Fibroblast of skin of left biceps (primary cell): ENCODE measurements at places on chromosomes 7 and 10.
A peak's percentile ranks its signal among the peaks of the same experiment; 100 is the strongest.

DNA sequence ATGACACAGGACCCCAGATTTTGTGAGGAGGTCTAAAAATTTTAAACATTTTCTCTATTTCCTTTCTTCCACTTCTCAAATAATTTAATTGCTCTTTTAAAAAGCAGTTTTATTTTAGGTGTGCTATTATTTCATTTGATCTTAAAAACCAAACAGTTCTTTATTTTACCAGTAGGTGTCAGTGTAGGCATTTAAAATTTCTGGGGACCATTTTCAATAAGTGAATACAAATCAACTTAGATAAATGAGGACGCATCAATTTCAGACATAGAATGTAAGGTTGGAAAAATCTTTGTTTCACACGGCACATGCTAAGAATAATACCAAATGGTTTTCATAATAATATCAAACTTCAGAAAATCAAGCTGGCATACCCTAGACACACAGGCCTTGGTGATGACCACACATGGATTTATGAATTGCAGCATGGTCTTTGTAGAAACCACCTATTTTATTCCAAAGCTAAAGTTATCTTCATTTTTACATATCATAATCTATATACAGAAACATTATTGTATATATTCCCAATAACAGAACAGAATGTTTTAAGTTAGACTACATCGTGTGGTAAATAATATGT lies 127.6 kb upstream of the SLC26A5 start:
- DNase-seq: peak; percentile 4

GRCh38 chr10:527416-527815 lies 162.1 kb downstream of the DIP2C start:
- DNase-seq: peak; percentile 40

DNA sequence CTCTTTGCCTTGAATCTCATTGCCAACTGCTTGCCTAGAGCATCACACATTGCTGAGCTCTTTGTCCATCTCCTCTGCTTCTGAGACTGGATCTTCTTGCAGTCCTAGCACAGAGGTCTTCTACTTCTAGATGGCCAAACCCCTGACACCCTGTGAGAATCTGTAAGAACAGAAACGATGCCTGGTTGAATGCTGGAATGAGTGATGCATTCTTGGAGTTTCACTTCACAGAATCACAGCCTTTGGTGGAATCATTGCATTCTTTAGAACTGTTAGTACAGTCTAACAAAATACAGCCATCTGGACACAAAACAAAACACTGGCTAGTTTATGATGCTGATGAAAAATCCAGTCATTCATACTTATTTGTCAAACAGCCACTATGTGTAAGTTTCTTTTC lies 141.7 kb upstream of the ITGB1 start:
- peak; percentile 65 for DNase-seq

GRCh38 chr7:136179851-136180721 lies 202.9 kb upstream of the MTPN start:
- DNase-seq: no peak

DNA sequence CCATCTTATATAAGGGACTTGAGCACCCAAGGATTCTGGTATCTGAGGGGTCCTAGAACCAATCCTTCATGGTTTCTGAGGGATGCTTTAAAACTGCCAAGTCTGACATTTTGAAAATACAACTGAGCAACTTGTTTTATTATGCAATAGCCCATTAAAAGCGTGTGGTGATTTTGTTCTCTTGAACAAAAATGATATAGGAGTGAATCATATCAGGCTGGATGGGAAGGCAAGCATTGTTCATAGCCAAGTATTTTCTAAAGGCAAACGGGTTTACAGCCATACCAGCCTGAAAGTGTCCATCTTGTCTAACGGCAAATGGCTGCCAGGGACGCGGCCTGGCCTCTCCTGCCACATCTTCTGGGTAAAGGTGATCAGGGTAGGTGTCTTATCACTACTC lies 23.4 kb downstream of the RPP38 start:
- DNase-seq: peak; percentile 29

GRCh38 chr7:82194016-82194643 lies 249.4 kb downstream of the CACNA2D1 start:
- DNase-seq: no peak

DNA sequence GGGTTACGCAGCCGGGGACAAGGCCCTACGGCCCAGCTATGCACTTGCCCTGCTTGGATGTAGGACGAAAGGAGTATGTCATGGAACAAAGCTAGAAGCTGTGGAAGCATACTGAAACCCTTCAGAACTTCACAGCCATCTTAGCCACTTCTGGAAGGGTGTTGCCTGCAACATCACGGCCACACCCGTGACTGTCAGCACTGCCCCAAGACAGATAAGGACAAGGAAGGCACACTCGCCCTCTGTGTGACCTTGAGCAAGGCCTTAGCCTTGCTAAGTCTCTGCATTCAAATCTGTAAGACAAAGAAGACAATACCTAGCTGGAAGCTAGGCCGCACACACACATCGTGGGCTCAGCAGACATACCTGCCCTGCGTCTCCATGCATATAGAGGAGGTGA lies 352.5 kb upstream of the MGMT start:
- DNase-seq: no peak

GRCh38 chr7:143329471-143330170 lies 13.7 kb downstream of the CLCN1 start:
- no peak for DNase-seq

DNA sequence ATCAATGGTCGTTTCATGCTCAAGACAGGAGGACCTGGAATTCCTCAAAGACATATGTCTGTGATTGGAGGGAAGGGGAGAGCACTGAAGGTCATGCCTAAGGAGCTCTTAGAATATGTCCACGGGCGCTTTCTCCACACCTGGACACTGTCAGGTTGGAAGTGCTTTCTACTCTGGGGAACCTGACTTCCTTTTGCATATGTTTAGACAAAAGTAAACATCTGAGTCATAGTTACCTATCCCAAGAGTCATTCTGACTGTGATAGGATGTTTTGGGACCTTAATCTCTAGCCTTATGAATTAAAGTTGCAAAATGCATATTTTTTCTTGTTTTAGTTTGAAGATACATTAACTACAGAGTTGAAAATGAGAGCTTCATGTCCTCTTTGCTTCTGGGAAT lies 251.7 kb downstream of the KLF6 start:
- no peak for DNase-seq

GRCh38 chr10:17176091-17176490 lies 25.4 kb downstream of the TRDMT1 start:
- no peak for DNase-seq

DNA sequence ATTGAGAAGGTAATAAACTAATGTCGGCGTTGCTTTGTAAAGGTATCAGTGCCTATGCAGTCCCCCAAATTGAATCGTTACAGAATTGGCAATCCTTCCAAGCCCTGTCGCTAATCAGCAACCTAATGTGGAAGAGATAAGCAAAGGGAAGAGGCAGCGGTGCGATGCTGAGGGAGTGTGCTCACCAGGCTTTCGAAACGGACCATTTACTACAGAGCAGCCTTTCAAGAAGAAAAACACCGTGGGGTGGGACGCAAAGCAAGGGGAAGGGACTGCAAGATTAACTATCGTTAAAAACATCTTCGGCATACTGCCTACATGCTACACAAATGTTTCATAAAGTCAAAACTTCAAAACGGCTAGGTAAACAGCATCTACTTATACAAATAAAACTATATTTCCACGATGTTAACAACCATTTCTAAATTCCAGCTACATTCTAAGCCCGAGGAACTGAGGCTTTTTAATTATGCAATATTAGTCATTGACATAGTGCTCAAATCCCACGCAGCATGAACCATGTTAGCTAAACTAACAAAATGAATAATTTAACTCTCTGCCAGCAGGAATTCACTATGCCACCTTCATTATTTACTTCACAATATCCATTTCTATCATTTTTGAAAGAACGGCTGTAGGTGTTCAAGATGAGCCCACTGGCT lies 85.2 kb downstream of the CHCHD3 start:
- no peak for DNase-seq

DNA sequence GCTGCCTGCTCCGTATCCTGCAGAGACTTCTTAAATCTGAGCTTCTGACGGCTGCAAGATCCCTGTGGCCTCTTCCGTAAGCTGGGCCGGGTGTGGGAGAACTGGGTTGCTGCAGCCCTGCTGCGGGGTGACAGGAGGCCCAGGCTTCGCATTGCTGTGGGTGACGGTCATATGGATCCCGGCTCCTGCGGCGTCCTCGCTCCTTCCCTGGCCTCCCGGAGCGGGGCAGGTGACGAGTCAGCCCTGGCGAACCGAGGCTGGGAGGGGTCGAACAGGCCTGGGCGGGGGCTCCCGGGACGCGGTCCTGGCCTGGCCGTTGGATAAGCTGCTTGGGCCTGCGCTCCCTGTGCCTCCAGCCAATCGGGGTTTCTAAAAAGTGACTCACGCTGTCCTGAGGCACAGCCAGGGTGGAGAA lies 7.8 kb upstream of the UBE2D1 start:
- DNase-seq: peak; percentile 13
